ENCODE measurements at places on chromosomes 2 and 18.

- DNase-seq = no peak
Observed at GRCh38 chr18:24293254-24293653, 104.4 kb downstream of the OSBPL1A start.

GRCh38 chr2:26561918-26562810 lies 79.0 kb downstream of the CIB4 start:
- DNase-seq = peak; percentile 36

- DNase-seq = no peak
Observed at GRCh38 chr2:207819839-207820784, 50.4 kb upstream of the FZD5 start.

DNA sequence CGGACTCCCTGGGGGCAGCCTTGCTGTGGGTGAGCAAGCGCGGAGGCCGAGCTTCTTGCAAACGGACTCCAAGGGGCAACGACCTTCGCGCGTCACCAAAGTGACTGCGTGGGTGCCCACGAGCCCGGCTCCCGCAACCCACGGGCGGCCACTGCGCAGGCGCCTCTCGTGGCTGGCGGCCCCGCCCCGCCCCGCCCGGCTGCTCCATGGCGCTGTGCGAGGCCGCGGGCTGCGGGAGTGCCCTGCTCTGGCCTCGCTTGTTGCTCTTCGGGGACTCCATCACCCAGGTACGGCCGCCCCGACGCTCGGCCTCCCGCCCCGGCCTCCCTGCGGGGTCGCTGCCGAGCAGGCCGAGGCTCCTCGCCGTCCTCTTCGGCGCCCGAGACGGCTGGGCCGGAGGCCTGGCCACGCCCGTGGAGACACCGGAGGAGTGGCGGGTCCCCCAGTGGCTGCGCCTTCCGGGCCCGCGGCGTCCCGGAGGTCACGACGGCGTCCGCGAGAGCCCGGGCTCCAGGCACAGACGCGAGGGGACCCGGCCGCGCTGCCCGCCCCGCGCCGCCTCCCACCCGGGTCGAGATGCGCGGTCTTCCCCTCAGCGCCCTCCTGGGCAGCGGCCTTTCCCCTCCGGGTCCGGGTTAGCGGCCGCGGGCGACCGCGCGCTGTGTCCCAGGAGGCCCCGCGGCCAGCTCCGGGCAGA lies at the start of gene IAH1:
Gene IAH1, plus strand, starts transcription at position 191 of the 697 bp plus-strand sequence. Its CDS starts 16 bp downstream, at position 207.
- no peak for DNase-seq

- DNase-seq = no peak
Observed at GRCh38 chr2:177998996-177999395, 73.6 kb downstream of the PDE11A start.

- no peak for DNase-seq
Observed at GRCh38 chr2:136057023-136057801, 60.7 kb downstream of the CXCR4 start.

- DNase-seq = no peak
Observed at GRCh38 chr2:47867205-47867604, 39.1 kb downstream of the FBXO11 start.

DNA sequence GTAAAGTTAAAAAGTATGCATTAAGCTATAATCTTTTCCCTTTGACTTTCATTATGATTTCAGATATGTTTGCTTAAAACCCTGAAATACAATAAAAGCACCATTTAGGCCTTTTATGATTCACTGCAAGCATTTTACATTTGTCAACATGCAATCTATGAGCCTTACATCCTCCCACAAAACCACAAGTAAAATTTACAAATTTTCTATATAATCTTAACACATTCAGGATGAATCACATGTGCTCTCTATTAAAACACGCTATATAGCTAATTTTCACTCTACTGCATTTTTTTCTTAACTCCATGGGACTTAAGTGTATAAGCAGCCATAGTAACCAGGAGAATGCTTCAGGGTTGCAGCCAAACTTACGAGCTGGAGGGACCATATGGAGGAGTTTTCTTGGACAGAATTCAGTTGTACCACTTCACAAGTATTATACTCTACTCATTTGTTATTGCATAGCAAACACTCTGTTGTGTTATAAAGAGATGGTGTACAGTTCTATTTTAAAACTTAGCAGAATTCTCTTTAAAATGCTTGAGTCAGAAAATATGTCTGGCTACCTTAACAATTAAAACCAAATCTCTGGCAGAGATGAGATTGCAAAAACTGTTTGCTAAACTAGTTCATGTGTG lies 293.2 kb downstream of the ALK start:
- DNase-seq = no peak

DNA sequence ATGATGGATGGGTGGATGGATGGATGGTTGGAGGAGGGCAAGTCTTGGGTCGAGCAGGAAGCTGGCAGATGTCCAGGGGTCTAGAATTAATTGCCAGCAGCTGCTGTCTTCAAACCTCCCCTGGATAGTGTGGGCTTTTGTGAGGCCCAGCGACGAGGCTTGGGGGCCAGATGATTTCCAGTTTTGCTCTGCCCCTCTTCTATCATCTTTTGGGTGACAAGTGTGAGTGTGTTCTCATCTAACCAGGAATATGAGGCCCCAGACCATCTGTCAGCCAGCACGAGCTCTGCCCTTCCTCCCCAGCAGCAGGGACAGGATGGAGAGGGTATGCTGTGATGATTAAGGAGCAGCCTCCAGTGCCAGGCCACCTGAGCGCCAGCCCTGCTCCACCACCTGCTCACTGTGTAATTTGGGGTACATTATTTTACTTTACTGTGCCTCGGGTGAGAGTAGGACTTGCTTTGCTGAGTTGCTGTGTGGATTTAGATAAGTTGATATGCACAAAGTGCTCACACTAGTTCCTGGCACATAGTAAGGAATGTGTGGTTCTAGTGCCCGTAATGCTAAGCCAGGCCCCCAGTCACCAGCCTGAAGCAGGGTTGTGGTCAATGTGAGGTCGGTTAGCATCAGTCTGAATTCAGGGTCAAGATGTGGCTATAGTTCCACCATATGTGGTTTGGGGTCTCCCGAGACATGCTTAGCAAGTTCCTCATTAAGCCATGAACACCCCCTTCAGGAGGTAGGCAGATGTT lies 251.1 kb downstream of the CYP26B1 start:
- no peak for DNase-seq

- no peak for DNase-seq
Observed at GRCh38 chr2:131077966-131078365, 15.3 kb downstream of the FAM168B start.

GRCh38 chr2:101282980-101283379 lies 25.5 kb downstream of the RNF149 start:
- no peak for DNase-seq

DNA sequence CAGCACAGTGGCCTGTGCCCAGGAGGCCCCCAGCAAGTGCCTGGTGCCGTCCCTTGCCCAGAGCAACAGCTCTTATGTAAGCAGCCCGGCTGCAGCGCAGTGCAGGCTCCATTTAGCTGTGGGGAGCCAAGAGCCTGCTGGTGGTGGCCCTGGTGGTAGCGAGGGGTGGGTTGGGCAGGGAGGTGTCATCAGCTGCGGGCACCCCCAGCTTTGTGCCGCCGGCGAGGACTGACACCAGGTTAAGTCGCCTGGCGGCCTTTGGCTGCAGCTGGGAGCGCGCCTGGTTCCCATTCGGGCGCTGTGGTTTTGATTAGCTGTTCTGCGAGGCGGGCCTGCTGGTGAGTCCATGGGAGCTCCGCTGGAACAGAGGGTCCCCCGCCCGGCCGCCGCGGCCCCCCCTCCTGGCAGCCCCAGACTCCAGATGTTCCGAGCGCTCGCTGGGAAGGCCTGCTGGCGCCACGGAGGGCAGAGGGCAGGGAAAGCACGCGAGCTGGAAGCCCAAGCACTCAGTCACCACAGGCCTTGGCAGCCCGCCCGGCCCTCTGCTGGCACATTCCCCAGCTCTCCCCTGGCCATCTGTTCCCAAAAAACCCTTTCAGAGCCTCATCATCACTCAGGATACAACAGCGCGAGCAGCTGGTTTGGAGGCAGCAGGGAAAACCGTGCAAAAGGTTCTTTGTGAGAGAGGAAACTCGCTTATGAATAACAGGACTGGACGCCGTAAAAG lies 18.4 kb downstream of the ATOH8 start:
- peak; percentile 90 for DNase-seq

DNA sequence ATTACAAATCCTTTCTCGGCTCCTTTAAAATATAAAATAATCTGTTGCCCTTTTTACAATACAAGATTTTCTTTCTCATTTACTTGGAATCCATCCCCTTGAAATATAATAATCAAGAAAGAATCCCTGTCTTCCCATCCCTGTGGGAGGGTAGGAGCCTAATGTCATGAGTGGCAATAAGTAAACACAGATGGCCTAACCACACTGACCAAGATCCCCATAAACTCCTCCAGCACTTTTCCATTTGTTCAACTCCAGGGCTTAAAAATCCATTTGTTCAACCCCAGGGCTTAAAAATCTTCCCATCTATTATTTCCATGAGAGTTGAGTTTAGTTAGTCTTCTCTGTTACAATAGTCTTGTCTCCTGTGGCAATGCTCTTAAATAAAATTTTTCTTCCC lies 297.6 kb downstream of the CDH7 start:
- no peak for DNase-seq

GRCh38 chr18:7049951-7050350 lies 67.6 kb downstream of the LAMA1 start:
- DNase-seq = no peak

GRCh38 chr2:20985062-20985461 lies 58.8 kb downstream of the APOB start:
- DNase-seq = no peak

- no peak for DNase-seq
Observed at GRCh38 chr2:232493701-232494474, 6.3 kb upstream of the ECEL1 start.

- no peak for DNase-seq
Observed at GRCh38 chr2:144233733-144234541, 286.0 kb downstream of the ZEB2 start.

DNA sequence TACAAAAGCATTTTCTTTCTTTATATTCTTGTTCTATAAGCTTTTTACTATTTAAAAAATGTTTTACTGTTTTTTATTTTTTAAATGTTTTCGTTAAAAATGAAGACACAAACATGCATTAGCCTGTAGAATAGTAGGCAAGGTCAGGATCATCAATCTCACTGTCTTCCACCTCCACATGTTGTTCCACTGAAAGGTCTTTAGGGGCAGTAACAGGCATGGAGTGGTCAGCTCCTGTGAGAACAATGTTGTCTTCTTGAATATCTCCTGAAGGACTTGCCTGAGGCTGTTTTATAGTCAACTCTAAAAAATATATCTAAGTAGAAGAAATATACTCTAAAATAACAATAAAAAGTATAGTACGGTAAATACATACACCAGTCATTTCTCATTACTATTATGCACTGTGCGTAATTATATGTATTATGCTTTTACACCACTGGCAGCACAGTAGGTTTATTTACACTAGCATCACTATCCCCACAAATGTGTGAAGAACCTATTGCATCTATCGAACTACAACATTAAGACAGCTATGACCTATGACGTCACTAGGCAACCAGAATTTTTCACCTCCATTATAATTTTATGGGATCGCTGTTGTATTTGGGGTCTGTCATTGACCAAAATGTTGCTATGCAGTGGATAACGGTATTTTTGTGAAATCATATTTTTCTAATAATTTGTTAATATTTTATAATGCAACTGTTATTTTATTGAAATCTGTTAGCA lies 764.3 kb downstream of the METTL4 start:
- no peak for DNase-seq

GRCh38 chr2:66570471-66570870 lies 135.5 kb downstream of the MEIS1 start:
- DNase-seq = no peak

- no peak for DNase-seq
Observed at GRCh38 chr18:76602191-76602590, 107.1 kb upstream of the ZNF516 start.

- DNase-seq = no peak
Observed at GRCh38 chr2:182897137-182897536, 30.7 kb upstream of the FRZB start.

DNA sequence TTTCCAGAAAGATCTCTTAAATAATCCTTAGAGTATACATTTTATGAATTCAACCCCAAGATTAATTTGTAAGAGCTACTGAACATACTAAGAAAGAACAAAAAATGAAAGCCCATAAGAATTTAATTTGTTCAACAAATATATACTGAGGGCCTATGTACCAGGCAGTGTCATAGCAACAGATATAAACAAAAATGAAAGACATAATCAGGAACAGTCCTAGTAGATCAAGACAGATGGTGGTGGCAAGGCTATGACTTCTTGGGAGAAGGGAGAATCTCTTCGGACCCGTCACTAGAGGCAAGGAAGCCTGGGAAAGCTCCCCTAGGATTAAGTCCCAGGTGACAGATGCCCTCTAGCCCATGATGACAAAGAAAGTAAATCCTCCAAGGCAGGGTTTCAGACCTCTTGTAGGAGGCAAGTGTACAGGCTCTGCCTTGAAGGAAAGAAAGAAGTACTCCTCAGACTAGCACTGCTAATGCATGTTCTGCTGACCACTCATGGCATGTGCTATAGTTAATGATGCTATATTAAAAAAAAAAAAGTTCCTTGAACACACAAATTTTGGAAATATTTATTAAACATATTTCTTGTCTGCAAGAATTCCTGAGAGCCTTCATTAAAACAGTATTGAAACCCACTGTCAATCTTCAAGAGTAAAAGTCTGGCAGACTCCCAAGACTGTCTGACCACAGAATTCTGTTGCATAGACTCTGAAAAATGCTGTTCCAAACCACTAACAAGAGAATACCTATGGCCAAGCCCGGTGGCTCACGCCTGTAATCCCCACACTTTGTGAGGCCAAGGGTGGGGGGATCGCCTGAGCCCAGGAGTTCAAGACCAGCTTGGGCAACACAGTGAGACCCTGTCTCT lies 31.5 kb downstream of the NOL10 start:
- no peak for DNase-seq

DNA sequence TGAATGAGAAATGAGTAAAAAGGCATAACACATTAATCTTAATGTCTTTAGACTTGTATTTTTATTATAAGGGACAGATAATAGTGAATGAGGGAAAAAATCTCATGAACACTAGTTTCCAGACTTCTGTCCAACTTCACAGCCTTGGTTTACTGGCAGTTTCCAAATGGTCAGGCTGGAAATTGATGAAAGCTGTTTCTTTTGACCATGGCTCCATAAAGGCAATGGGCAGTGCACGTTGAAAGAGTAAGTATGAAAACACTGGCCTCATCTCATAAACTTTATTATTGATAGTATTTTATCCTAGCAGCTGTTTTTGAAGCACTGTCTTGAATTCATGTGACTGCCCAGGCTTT lies 23.1 kb downstream of the BCL2L11 start:
- no peak for DNase-seq

GRCh38 chr2:218077464-218078216 lies 8.6 kb downstream of the RUFY4 start:
- no peak for DNase-seq

- no peak for DNase-seq
Observed at GRCh38 chr18:39313992-39314391, 1748.4 kb upstream of the CELF4 start.

DNA sequence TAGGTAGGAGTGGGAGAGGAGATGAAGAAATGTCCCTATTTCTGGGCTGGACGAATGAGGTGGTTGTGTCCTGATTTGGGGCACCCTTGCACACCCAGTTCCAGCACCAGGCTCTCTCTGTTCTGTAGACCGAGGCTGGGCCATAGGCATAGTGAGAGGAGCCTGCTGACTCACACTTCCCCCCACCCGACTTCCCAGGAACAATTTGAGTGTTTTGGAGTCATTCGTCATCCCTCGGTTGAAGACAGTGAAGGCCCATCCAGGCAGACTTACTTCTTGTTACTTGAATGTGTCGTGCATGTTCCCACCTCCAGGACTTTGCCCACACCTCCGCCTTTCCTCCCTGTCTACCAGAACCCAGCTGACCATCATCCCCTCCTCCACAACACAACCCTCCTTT lies 179.1 kb downstream of the HAUS1 start:
- DNase-seq = no peak

- no peak for DNase-seq
Observed at GRCh38 chr2:236916651-236917050, 169.0 kb upstream of the COPS8 start.

Measured in NCI-H187 (cell line).